ENCODE measurements at places on chromosomes 5 and 9.

- DNase-seq: peak; percentile 35
These were observed 268.8 kb upstream of the WWC1 start for GRCh38 chr5:168022446-168023169.

DNA sequence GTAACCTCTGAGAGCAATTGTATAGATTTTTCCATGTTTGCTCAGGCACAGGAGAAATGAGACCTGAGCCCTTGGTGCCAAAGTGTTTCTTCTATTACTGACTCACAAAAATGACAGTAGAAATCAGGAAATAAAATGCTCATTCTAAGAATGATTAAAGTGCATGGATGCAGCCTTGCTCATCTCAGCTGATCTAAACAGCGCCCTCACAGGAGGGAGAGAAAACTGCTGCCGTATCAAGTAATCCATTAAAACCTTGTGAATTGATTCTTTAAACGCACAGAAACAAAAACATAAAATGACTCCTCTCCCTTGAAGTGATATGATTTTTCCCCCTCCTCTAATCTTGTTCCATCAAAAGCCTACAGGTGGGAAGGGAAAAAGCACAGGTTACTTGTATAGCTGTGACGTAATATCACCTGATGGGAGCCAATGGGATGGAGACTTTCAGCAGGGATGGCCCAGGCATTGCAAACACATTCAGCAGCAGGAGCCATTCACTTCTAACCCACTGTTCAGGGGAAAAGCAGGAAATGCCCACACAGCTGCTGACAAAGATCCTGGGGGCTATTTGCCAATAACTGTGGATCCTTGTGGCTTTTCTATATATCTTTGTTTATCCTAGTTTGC is 76.7 kb downstream of the PLCXD3 start:
- DNase-seq: no peak

- no peak for DNase-seq
These were observed 59.7 kb upstream of the TMED7 start for GRCh38 chr5:115685490-115685889.

- DNase-seq: no peak
These were observed 2.5 kb downstream of the BRIX1 start for GRCh38 chr5:34918025-34918424.

- DNase-seq: no peak
These were observed 366.5 kb downstream of the TAF11L14 start for GRCh38 chr5:18000744-18001143.

GRCh38 chr5:144742361-144742760 is 571.7 kb downstream of the KCTD16 start:
- no peak for DNase-seq

DNA sequence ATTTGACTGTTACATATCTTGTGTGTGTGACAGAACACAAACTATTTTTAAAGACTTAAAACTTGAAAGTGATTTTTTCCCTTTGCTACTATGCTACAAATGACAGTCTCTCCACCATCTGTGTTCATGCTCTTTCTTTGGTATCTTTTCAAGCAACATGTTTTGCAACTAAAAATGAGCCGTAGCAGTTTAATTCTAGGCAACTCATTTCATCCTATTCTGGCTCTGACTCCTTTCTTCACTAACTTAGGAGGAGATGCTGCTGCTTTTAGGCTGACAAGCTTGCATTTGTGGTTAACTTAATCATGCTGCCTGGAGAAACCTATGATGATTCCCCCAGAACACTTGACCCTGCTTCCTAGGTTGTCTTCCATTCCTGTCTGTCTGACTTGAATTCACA is 100.6 kb downstream of the HACD4 start:
- no peak for DNase-seq

GRCh38 chr5:127705120-127705892 is 2.1 kb downstream of the CCDC192 start:
- no peak for DNase-seq

DNA sequence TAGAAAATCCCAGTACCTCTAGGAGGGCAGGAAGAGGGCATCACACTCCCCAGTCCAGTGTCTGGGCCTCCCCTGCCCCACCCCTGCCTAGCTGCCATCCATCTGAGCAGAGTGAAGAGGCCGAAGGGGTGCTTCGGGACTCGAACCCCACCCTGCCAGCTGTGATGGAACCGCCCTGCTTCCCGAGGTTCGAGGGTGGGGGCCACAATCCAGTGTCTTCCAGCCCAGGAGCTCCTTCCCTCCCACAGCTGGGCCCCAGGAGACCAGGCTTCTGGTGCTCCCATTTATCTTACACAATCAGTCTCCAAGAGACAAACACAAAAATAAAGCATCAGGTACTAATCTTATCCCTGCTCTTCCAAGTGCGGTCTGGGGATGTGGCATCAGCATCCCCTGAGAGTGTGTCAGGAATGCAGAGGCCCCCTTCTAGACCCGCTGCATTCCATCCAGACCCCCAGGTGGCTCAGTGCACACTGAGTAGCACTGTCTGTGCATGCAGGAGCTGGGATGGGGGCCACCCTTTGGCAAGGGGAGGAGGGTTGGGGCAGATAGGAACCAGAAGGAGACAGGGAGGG is 122.8 kb upstream of the TBC1D2 start:
- no peak for DNase-seq

- no peak for DNase-seq
These were observed 7.2 kb upstream of the IRX2 start for GRCh38 chr5:2758632-2759031.

DNA sequence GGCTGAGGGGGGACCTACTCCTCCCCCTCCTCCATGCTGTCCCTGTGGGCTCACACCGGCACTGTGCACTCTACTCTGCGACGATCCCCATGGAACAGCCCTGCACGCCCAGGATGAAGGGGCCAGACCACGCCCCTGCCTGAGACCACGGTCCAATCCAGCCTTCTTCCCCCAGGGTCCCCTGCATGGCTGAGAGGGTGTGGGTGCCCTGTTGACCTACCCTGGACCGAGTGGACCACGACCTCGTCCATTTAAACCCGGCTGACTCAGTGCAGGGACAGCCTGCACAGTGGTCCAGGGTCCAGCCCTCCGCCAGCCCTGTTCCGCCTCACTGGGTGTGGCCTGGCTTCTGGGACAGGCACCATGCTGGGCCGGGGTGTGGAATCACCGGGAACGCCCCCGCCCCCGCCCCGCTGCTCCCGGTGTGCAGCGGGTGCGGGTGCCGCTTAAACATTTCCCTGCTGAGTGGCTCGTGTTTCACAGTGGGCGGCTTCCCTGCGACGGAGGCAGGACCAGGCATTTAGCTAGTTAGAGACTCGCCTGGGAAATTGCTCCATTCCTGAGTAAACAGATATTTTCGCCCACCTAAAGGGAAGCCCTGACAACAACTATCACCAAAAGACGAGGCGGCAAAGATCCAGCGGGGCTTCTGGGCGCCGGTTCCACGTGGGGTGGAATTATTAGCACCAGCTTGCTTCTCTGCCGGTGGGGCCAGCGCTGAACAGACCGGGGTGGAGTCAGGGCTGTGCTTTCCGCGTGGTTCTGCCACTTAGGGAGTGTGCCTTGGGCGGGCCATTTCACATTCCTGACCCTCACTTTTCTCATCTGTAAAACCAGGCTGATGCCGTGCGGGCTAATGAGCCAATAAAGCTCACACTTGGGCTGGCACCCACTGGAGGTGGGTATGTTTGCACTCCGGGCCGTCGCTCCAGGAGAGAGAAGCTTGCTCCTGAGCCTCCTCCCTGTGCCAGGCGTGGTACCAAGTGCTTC is 22.6 kb downstream of the DBH start:
- peak; percentile 61 for DNase-seq

GRCh38 chr5:14208071-14209021 is 65.2 kb downstream of the TRIO start:
- DNase-seq: no peak

- no peak for DNase-seq
These were observed 6.1 kb downstream of the S100Z start for GRCh38 chr5:76855961-76856360.

GRCh38 chr5:10333154-10334006 is 20.1 kb upstream of the MARCHF6 start:
- DNase-seq: peak; percentile 72

DNA sequence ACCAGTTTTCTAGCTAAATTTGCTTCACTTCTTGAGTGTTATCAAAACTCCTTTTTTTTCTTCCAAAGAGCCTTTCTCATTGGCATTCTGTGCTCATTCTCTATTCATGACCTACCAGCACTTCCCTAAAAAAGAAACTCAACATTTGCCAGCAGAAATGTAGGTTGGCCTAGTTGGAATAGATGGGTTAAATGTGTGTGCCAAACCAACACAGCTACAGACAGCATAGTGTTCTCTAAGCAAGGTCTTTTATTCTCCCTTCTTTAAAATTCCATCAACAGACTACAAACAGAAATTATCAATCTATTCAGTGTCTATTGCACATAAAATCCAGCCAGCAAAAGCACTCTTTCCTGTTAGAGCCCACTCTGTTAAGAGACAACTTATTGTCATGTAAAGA is 255.8 kb upstream of the PUM3 start:
- no peak for DNase-seq

- no peak for DNase-seq
These were observed 89.3 kb upstream of the TNC start for GRCh38 chr9:115207003-115207836.

DNA sequence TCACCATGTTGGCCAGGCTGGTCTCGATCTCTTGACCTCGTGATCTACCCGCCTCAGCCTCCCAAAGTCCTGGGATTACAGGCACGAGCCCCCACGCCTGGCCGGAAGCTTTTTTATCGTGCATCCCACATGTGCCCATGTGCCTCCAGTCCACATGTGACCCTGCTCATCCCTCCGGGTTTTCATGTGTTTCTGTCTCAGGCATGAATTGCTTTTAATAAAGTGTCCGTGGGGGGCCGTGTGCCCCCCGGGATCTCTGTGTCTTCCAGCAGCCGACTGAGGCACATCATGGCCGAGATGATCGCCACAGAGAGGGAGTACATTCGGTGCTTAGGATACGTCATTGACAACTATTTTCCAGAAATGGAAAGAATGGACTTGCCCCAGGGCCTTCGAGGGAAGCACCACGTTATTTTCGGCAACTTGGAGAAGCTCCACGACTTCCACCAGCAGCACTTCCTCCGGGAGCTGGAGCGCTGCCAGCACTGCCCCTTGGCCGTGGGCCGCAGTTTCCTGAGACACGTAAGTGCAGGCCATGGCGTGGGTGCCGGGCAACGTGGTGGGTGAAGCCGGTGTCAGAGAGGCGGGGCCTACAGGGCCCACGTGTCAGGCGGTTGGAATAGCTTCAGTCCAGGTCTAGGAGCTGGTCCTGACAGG is 22.1 kb upstream of the LRRC14B start:
- DNase-seq: peak; percentile 82

GRCh38 chr9:31799953-31800609 is 584.4 kb upstream of the ACO1 start:
- no peak for DNase-seq

DNA sequence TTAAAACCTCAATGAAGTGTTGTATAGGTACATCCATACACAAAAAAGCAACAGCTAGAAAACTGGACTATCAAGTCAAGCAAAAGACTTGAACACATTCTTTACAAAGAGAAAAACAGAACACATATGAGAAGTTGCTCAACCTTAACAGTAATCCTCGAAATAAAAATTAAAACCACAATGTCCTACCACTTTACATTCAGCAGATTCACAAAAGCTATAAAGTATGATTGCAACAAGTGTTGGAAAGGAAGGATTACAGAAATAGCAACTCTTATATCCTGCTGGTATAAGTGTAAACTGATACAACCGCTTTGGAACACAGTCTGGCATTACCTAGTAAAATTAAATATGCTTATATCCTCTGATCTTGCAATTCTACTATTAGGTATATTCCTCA is 28.5 kb upstream of the GOLGA1 start:
- DNase-seq: no peak

- no peak for DNase-seq
These were observed 115.5 kb downstream of the MPDZ start for GRCh38 chr9:13163946-13164345.

DNA sequence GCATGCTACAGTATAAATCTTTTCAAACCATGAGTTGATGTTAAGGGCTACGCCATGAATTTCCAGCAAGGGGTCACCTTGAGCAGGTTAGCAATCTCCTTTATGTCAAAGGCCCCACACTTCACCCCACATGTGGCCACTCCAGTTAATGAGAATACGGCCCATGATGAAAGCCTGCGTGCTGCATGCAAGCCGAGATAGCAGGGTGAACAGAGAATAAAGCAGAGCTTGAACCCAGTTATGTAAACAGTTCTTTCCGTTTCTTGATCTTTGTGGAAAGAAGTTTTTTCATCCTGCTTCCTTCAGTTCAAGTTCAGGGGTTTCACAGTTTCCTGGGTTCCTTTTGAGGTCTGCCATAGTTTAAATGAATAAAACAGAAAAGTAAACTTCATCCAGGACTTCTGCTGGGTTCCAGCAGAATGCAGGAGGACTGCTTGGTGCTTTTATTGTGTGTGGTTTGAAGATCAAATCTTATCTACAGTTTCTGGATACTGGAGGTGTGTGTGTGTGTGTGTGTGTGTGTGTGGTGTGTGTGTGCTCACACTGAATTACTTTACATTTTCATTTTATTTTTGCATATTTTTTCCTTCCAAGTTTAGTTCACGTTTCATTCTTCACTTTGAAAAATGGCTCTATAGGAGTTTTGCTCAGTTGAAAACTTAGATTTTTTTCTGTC is 87.1 kb downstream of the HMHB1 start:
- no peak for DNase-seq

DNA sequence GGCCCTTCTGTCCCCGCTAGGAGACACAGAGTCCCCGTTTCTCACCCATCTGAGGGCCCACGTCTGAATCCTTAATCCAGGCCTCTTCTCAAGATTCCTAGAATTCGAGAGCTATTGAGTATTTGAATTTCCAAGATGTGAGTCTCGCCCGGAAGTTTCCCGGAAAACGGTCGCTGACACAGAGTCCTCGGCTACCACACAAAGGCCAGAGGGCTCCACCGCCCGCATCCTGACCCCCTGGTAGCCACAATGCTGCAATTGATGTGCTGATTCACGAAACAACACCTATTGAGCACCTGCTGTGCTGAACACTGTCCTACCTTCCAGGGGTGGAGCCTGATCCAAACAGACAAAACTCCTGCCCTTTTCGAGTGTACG is 670 bp upstream of the FBP1 start:
- DNase-seq: no peak

DNA sequence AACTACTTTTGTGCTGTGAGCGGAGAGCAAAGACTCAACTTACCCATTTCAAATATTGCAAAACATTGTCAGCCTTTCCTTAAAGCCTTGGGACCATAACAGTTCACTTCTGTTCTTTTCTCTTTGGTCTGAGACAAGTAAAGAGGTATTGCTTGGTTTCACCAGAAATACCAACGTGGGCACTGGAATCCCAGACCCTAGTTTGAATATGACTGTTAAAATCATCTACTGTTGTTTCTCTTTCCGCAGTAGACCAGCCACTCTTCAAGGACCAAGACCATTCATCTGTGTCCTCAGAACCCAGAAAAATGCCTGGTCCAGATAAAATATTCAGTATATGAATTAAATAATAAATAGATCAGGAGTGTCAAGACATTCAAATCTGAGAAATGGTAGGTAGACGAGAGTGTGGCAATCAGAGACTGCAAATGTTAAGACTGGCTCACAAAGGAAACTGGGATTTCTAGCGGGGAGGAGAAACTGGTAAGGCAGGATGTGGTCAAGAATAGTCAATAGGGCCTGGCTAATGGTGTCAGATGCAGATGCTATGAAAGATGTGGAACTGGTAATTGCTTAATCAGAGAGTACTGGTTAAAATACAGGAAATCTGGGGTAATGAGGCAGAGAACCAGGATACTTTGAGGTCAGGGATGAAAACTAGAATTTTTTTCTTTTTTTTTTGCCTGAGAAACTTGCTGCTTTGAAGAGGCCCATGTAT is 82.1 kb upstream of the IL33 start:
- DNase-seq: no peak

- DNase-seq: peak; percentile 64
These were observed 501.0 kb upstream of the EDIL3 start for GRCh38 chr5:84885485-84886258.

GRCh38 chr9:76803762-76804161 is 39.5 kb downstream of the PCA3 start:
- DNase-seq: no peak

All from left ventricle myocardium superior (tissue), 1 donor.